ENCODE measurements at places on chromosomes 16 and 17. TPM values are rescaled to one million over a fixed set of nuclear protein-coding genes. Genes with fewer than 3 reads are reported as not detected.

DNA sequence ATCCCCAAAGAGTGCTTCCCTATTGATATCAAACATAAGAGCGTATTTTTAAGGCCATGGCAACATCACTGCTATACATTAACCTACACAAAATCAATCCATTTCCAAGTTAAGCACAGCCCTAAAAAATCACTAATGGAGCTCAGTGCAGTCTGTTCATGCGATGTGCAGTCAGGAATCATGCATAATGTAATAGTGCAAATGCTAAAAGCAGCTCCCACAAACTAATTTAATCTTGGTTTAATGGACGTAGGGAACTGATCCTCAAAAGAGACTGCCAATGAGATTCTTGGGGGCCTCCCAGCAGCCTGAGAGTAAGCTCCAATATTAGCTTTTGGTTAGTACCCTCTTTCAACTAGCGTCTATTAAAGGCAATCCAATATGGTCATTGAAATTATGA lies 245.9 kb downstream of the TOX3 start:
- no peak overlapping the region for H3K4me3 ChIP-seq
- H3K36me3 ChIP-seq, result no peaks in the 10 kb centered on the region
- DNase-seq, result no peak
- no peak overlapping the region for H3K27ac ChIP-seq
- no peaks in the 10 kb centered on the region for H3K27me3 ChIP-seq
- H3K4me1 ChIP-seq, result no peaks in the 10 kb centered on the region

The ANKRD13B gene
- total RNA-seq, result 6.6 TPM

The TBC1D3C gene
- total RNA-seq, result not detected

The BICDL2 gene
- total RNA-seq, result not detected

The CSH1 gene
- not detected for total RNA-seq
